Renal cortex interstitium (tissue), 15 donors: ENCODE measurements at places on chromosomes 16 and 17. TPM values are rescaled to one million over a fixed set of nuclear protein-coding genes. Genes with fewer than 3 reads are reported as not detected.

- no peak for DNase-seq
These were observed 15.0 kb upstream of the CPD start for GRCh38 chr17:30363715-30364202.

- DNase-seq: no peak
These were observed 64.8 kb downstream of the C16orf95 start for GRCh38 chr16:87252269-87252970.

DNA sequence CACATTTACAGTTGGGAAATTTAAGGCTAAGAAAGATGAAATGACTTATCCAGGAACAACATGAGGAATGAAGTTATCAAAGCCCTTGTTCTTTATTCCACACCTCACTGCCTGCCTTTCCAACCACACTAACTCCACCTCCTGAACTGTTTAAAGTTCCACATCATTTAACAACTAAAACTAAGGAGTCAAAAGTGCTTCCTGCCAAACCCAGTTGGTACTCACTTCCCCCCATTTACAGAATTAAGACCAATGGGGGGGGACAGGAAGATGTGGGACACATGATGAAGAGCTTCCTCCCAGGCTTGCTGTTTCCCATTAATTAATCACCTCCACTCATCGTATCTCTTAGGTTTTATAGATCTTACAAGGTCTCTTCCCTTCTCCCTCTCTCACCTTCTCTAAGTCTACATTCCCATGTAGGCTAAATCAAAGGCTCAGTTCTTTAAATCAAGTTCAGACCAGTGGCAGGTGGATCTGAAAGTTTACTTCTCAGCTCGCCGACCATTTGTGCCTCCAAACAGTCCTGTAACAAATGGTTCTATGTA, 19.2 kb upstream of the TMEM101 start:
- DNase-seq: no peak

- DNase-seq: no peak
These were observed 1.9 kb upstream of the CDH3 start for GRCh38 chr16:68643227-68643626.

DNA sequence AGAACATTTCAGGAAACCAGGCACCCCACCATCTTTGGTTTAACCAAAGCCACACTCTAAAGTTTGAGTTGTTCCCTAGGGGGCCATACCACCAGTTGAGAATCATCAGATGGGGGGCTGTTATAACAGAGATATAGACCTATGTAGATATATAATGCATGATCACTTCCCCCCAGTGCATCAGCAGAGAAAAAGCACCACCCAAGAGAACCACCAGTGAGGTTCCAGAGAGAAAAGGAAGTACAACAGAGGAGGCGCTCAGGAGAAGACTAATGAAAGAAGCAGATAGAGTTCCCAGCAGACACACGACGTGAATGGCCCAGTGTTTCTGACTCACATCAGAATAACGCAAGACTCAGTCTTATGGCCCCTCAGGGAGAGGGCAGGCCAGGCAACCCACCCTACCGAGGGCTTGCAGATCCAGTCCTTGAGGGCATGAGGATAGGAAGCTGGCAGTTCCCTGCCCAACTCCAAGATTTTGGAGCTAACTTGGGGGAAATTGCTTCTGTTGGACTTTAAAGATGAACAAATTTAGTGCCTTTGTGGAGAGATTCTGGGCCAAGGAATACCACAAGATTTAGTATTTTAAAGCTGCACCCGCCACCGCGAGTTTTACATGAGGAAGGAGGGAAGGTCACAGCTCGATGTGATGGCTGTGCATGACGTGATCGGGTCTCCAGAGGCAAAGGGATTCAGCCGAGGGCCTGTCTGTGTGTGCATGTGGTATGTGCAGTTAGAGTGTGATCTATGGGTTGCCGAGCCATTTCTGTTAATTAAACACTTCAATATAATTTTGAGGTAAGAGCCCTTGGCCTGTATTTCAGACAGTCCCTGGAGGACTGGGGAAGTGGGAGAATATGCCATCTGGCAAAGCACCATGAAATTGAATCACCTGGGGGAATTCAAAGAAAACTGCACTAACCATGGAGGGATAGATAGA, 53.1 kb downstream of the AIPL1 start:
- DNase-seq: no peak

DNA sequence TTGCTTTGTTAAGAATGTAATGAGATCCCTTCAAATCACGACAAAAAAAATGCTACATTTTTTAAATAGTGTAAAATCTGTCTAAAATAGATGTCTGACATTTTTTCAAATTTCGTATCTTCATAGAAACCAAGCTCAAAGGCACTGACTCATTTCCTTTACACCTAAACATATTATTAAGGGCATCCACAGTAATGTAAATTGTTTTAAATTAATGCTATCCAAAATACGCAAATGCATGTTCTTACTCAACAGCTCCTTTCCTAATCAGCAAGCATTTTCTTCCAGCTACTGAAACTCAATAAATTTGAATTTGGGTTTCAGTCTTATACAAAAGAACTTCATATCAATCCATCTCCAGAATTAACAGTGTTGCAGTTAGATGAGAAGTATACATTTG, 4.3 kb downstream of the C16orf87 start:
- DNase-seq: no peak

- DNase-seq: no peak
These were observed 14.3 kb downstream of the GDPD1 start for GRCh38 chr17:59234631-59235030.

TNFRSF17 gene
- 0.15 TPM for polyA plus RNA-seq
